ENCODE measurements at places on chromosomes 1 and 21.

GRCh38 chr1:62025892-62026291 is 168.8 kb upstream of the L1TD1 start:
- no peak for DNase-seq

- DNase-seq, result no peak
Observed at GRCh38 chr21:14877581-14878228, 187.1 kb downstream of the NRIP1 start.

GRCh38 chr1:104294259-104294658 is 544.6 kb downstream of the AMY1C start:
- no peak for DNase-seq

DNA sequence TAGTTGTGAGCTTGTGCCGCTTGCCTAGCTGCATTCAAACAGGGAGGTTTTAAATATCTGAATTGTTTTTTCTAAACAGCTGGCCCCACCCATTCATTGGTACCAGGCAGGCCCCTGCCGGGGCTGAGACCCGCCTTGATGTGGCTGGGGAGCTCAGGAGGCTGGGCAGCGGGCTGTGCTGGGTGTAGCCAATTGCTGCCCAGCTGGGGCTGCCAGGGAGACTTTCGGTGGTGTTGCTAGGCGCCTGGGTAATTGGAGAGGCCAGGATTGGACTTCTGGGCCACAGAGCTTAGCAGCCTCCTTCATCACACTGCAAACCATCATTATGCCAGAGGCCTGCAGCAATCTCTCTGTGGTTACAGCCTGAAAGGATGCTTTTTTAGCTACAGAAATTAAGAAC is 12.2 kb downstream of the RHBDL2 start:
- DNase-seq, result no peak

DNA sequence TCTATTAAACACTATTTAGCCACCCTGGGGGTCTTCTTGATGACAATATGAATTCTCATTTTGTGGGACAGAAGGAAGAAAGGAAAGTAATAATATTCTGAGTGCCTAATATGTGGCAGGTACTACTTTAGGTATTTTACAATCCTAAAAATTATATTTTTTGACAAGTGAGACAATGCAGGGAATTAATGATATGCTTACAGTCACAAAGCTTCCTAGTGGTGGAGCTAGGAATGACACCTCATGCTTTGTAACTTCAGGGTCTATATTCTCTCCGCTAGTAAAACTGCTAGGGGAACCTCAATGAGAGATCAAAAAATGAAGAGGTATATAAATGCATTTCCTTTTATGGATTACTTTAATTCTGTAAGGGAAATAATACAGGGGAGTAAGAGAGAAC is 44.3 kb downstream of the TPR start:
- DNase-seq, result no peak

DNA sequence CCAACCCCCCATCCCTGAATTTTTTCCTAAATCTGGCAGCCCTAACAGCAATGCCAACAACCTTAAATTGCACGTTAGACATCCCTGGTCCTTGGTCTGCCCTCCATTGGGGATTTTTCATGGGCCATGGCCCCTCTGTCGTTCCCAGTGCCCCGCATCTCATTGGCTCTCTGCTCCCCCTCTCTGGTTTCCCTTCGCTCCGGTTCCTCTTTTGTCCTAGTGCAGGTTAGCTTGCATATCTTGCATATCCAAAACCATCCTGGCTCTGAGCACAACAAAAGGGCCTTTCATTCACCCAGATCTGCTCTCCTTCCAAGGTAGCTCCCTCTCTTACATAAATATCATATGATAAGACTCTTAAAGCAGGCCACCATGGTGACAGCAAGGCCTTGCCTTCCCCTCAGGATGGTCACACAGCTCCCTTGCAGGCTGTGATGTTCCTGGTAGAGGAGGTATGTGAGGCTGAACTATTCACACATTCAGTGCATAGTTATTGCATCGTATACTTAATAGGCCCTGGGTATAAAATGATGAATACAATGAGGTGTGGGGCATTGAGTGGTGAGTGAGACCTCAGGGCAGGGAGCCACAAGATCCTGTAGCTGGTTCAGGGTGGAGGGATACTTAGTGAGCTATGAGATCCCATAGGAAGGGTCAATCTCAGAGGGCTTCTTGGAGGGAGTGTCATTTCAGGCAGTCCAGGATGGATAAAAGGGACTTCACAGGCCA is 45.2 kb downstream of the TENT5C start:
- DNase-seq, result no peak

DNA sequence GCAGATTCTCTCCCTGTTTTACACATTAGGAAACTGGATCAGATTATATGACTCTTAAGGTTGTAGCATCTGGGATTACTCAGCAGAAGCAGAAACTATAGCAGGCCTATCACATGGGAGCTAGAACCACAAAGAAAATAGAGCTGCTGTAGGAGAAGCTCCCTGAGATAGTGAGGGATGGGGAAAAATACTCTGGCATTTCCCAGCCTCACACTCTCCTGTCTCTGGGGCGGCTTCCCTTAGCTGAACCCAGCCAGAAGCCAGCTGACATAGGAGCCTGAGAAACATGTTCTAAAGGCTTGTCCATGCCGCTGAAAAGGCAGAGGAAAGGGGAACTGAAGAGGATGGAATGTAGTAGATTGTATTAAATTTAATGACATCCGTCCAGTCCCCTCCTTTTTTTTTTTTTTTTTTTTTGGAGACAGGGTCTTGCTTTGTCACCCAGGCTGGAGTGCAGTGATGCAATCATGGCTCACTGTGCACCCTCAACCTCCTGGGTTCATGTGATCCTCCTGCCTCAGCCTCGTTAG is 76.8 kb upstream of the DNAJC6 start:
- DNase-seq, result no peak

DNA sequence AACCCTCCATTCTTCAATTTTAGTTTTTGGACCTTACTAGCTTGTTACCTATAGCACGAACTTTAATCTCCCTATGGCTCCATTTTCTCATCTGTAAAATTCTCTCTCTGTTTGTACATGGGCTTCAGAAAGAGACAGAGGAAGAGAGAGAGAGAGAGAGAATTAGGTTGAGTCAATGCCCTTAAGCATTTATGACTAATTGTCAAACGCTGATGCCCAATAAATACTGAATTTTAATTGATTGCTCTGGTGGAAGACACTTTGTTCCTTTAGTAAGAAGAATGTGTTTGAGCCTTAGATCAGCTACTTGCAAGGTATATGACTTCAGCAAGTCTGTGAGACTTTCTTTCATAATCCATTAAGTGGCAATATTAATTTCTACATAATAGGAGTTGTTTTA is 743.1 kb upstream of the ADGRL4 start:
- no peak for DNase-seq

GRCh38 chr1:21278208-21278859 is 11.9 kb downstream of the ECE1 start:
- DNase-seq, result no peak

DNA sequence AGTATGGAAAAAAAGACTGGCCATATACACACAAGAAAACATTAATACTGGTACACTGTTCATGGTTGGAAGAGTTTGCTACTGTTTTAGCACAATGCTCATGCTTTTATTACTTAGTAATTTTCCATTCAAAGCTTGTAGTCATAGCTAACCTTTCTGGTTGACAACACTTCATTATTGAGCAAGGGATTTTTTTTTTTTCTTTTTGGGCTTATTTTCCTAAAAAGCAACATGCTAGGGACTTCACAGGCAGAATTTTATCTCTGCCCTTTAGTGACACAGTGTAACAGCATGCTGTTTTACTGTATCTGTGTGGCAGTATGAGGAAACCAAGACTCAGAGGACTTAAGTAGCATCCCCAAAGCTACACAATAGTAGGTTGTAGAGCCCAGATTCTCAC is 58.5 kb downstream of the FGGY start:
- DNase-seq, result no peak

GRCh38 chr1:232995189-232995588 is 44.8 kb downstream of the NTPCR start:
- no peak for DNase-seq

DNA sequence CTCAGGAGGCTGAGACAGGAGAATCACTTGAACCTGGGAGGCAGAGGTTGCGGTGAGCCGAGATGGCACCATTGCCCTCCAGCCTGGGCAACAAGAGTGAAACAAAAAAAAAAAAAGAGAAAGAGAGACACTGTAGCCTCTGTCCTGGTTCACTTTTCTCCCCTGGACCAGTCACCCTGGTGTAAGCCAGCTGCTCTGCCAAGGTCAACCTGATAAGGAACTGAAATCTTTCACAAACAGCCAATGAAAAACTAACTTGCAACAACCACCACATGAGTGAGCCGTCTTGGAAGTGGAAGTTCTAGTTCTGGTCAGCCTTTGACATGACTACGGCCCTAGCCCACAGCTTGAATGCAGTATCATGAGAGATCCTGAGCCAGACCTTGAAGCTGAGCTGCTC is 36.8 kb upstream of the CXADR start:
- no peak for DNase-seq

GRCh38 chr21:23160914-23161313 is 2162.7 kb downstream of the NCAM2 start:
- no peak for DNase-seq

DNA sequence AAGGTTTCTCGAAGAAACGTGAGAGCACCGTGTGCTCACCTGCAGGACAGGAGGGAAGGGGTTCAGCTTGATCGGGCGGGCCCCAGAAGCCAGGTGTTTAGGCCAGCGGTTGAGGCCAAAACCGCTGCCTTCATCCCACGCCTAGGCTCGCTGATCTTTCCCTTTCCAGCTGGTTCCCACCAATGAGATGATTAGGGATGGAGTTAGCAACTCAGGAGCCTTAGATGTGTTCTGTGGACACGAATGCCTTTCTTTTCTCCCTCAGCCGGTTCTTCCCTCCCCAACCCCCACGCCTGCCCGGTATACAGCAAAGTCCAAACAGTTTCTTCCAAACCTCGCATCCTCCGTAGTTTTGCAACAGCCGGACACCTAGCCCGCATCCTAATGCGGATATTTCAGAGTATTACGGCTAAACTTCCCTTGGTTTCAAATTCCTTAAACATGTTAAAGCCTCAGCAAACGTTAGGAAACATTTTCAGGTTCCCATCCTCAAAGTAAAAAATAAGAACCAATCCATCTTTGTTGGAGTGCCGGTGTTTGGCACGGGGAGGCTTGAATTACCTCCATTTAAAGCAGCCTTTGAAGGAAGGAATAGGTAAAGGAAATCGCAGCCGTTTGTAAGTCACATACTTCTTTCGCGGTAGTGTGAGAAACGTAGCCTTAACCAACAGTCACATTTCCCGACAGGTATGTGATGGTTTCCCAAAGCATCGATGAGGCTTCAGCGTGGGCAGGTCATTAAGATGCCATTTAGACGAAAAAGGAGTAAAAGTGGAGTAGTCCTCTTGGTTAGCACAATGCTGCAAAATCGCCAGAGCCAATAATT is 1.1 kb downstream of the LRRC8C start:
- peak; percentile 22 for DNase-seq

DNA sequence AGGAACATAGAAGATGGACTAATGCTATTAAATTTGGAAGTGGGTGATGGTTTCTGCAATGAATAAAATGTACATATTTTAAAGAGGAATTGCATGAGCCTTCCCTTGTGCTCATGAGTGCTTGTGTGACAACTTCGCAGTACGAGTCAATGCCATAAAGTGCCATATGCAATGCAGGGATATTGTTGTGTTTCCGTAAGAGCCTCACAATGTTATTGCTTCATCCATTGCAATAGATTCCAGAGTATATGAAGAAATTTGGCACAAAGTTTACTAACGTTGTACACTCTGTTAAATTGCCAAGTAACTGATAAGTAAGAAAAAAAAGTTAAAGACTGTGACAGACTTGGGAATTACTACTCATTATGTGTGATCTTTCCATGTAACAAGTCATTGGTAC is 22.3 kb downstream of the BTG3 start:
- DNase-seq, result no peak

- no peak for DNase-seq
Observed at GRCh38 chr1:109807402-109807801, 43.7 kb upstream of the EPS8L3 start.

- DNase-seq, result no peak
Observed at GRCh38 chr1:206967096-206967849, 3.0 kb downstream of the FCAMR start.

DNA sequence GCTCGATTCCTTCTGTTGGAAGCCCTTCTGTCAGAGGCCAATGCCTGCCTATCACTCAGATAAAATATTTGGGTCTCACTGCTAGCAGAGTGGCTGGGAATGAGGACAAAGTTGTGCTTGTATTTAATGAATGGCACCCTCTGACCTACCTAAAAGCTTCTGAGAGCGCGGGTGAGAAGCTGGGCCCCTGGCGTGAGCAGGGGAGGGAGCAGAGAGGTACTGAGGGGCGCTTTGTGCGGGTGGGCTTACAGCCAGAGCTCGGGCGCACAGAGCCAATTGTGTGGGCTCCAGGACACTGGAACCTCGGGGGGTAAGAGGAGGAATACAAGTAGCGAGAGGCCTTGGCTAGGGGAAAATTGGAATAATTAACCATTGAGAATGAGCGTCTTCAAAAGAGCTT is 32.3 kb downstream of the PCAT6 start:
- no peak for DNase-seq

DNA sequence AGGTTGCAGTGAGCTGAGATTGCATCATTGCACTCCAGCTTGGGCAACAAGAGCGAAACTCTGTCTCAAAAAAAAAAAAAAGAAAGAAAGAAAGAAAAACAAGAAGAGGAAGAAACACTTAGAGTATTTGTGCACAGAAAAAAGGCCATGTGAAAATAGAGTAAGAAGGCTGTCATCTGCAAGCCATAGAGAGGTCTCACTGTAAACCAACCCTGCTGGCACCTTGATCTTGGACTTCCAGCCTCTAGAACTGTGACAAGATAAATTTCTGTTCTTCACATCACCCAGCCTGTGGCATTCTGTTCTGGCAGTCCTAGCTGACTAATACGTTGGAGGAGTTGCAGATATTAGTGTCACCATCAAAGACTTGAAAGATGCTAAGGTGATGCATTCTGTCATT is 12.1 kb upstream of the ZDHHC18 start:
- DNase-seq, result no peak

- DNase-seq, result no peak
Observed at GRCh38 chr1:91700771-91701471, 185.0 kb downstream of the TGFBR3 start.

- no peak for DNase-seq
Observed at GRCh38 chr1:60864722-60865121, 217.6 kb upstream of the NFIA start.

DNA sequence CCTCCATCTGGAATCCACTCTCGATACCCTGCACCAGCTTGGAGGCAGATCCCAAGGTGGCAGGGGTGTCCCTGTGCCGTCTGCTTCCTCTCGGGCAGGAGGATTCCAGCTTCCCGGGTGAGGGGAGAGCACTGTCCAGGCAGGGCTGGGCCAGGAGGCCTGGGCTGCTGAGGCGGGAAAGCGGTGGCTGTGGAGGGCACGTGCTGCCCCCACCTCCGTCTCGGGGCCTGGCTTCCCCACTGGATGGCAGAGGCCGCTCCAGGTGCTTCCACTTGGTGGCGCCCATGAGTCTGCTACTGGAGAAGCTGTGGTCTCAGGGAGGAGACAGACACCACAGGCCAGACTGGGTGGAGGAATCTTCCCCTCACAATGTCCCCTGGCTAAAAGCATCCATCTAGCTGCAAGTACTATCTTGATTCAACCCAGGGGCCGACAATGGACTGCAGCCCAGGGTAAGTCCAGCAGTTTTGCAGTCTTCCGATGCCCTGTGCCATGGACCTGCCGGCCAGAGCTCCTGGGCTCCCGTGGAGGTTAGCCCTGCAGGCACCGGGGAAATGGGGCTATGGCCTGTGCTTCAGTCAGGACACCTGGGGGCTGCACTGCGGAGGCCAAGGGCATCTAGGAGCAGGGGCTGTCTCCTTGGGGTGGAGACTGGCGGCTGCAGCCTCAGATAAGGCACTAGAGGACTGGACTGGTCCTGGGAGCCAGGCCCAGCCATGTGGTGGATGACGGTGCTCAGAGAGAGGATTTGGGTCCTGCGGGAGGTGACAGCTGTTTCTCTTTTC is 41.3 kb upstream of the EIF4G3 start:
- DNase-seq, result peak; percentile 42

- peak; percentile 27 for DNase-seq
Observed at GRCh38 chr1:229273507-229274232, 2.8 kb downstream of the RAB4A start.
